A375 (cell line): ENCODE measurements at places on chromosomes 11 and 22. TPM values are rescaled to one million over a fixed set of nuclear protein-coding genes. Genes with fewer than 3 reads are reported as not detected.

Gene POTEH
- 14.2 and 24.9 TPM in 2 replicates for total RNA-seq

Gene SNX15
- total RNA-seq: 16.9 and 18.6 TPM in 2 replicates

Gene SRPRA
- 139 and 155 TPM in 2 replicates for total RNA-seq

Gene CHRM1
- total RNA-seq: 0.30 and 0.56 TPM in 2 replicates

Gene HTR3A
- total RNA-seq: not detected in 2 replicates

Gene GAL3ST1
- total RNA-seq: not detected in 2 replicates

Gene MPZL2
- total RNA-seq: not detected in 2 replicates

Gene HBB
- total RNA-seq: not detected in 2 replicates

Gene FGF3
- not detected in 2 replicates for total RNA-seq
